ENCODE measurements at places on chromosomes 7 and 10.

GRCh38 chr7:39898867-39899266 is 51.2 kb upstream of the CDK13 start:
- peak; percentile 63 for DNase-seq

DNA sequence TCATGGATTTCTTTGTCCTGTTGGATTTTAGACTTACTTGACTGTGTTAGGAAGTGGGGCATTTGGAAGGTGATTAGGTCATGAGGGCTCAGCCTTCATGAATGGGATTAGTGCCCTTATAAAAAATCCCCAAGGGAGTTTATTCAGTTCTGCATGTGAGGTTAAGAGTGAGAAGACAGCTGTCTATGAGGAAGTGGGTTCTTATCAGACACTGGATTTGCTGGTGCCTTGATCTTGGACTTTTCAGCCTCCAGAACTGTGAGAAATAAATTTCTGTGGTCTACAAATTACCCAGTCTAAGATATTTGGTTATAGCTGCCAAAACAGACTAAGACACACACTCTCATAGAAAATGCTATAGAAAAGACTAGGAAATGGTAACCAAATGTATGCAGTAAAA is 724.7 kb upstream of the FZD8 start:
- peak; percentile 37 for DNase-seq

DNA sequence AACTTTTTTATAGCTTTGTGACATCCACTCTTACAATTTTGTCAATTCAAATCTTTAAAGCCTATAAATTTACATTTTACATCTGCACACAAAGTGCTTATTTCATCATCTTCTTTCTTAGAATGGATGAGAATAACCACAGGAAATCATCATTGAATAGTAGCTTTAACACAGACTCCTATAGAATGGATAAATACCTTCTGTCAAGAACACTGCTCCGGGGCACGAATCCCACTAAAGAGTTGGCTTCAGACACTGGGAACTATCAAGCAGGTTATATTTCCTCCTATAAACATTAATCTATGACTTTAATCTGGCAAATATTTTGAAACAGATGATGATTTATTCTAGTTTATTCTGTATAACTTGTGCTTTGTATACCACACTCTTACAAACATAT is 269.7 kb upstream of the TPK1 start:
- no peak for DNase-seq

GRCh38 chr10:131248376-131249165 is 63.0 kb downstream of the TCERG1L start:
- DNase-seq, result no peak

DNA sequence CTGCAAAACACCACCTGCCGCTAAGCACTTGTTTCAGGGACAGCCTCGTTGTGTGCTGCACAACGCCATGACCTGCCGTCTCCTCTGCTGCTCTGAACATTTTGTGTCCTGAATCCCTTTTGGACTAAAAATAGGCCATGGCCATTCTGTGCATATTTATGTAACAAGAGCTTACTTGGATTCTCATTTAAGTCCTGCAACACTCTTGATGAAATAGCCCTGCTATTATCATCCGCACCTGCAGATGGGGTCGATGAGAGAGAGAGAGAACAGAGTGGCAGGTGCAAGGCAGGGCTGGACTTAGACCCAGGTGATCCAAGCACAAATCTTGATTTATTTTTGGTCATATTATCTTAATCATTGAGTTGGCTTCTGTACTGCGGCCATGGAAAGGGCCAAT is 121.2 kb upstream of the PRKCQ start:
- DNase-seq, result peak; percentile 11

Data from Kasumi-1 (cell line).